ENCODE measurements at places on chromosomes 4 and X.

- no peak for DNase-seq
These were observed 440.4 kb downstream of the SPRY1 start for GRCh38 chr4:123836851-123837595.

DNA sequence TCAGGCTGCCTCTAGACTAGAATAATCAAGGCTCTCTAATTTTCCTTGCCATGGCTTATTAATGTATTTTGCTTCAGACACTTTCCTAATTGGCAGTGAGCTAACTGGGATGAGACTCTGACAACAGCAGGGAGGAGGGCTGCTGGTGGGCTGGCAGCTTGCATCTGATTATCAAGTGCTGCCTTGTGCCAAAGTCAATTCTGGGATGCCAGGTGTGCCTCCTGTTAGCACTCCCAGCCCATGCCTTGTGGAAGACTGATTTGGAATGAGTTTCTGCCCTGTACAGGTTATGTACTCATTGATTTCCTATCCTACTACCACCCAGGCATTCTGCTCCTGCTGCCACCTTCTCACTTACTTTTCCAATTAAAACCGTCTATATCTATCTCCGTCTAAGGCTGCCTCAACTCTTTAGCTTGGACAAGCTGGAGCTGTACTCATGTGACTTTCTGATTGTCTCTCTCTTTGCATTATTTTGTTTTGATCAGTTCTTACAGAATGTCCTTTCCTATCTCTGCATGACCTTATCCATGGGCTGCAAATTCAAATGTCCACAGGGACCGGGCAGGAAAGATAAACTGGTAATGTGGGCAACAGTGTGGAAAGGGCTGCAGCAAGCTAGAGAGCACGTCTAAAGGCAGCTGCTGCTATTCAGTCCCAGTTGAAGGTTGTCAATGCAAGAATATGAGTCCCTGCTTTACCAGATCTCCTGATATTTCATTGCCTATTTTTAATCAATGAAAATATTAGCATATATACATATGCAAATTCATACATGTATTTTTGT is 112.6 kb downstream of the GABRA2 start:
- DNase-seq = no peak

- no peak for DNase-seq
These were observed 110.9 kb upstream of the BMP2K start for GRCh38 chr4:78665216-78665770.

- no peak for DNase-seq
These were observed 635.6 kb upstream of the PCDH10 start for GRCh38 chr4:132513491-132513890.

DNA sequence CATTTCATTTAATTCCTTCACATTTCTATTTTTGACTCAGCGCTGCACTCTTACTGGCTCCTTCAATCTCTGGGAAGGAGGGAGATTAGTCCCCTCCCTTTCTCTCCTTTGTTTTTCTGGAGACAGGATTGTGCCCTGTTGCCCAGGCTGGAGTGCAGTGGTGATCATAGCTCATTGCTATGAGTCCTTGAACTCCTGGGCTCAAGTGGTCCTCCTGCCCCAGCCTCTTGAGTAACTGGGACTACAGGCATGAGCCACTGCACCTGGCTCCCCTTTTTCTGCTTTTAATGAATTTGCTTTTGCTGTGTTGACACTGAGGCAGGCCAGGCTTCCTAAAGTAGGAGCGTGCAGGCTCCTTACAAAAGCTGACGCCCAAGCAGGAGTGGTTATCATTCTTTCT is 10.5 kb downstream of the TBC1D14 start:
- DNase-seq = no peak

DNA sequence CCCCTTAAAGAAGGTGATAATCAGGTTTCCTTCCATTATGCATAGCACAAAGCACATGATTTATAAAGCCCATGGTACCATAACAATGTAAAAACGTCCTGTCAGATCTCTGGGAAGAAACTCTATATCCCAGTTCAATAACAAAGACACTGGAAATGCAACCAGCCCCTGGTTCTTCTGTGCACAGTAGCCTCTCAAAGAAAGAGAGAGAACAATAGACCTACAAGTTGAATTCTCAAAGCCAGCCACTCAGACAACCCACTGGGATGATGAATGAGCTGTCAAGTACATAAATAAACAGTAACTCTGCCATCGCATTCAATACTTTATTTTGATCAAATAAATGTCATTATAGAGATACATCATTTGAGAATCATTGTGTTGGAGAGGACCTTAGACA is 400.1 kb upstream of the CPEB2 start:
- no peak for DNase-seq

- DNase-seq = peak; percentile 10
These were observed 70.9 kb downstream of the INTS12 start for GRCh38 chr4:105637408-105638176.

GRCh38 chr4:4673070-4673469 is 131.2 kb upstream of the STX18 start:
- peak; percentile 52 for DNase-seq

DNA sequence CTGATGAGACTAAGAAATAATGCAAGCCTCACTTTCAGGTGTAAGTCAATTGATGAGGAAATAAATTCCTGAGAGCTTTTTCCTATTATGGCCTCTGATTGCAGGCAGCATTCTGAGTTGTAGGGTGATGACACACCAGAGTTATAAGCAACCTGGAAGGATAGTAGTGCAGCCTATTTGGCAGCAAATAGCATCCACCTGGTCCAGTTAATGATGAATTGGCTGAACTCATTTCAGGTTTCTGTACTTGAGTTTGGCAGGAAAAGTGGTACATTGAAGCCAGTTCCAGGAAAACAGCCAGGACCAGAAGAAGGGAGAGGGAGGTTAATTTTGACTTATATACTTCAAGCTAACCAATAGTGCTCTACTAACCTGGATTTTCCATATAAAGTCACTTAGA is 316.8 kb downstream of the NAF1 start:
- no peak for DNase-seq

GRCh38 chrX:66163447-66163846 is 600 bp upstream of the HEPH start:
- DNase-seq = no peak

- no peak for DNase-seq
These were observed 3.0 kb upstream of the HGFAC start for GRCh38 chr4:3438847-3439180.

GRCh38 chrX:17077361-17077760 is 130.9 kb downstream of the REPS2 start:
- DNase-seq = peak; percentile 26

DNA sequence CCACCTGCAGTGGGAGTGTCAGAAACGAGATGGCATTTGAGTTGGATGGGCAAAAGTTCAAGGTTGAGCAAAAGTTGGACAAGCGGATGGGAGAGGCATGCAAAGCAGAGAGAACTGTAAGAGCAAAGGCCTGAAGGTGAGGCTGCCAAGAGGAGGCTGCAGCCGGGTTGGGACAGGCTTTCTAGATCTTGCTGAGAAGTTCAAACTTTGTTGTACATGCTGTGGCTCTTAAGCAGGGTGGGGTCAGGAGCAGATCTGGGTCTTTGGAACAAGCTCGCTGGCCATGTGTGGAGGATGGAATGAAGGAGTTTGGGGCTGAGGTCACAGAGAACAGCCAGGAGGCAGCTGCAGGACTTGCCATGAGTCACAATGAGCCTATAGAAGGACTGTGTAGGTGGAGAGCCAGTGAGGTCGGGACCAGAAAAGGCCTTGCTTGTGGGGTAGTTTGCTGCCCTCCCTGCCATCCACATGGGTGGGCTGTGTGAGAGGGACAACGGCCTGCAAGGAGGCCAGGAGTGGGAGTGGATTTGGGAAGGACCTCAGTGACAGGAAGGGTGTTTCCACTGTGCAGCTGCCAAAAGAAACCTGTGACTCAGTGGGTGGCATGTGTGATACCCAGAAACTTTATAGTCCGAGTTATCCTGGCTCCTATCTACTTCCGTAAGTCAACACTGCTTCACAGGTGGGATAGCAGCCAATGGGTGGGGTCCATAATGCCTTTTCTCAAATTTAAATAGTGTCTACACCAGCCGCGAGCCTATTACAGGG is 210.4 kb downstream of the MID1IP1 start:
- peak; percentile 31 for DNase-seq

DNA sequence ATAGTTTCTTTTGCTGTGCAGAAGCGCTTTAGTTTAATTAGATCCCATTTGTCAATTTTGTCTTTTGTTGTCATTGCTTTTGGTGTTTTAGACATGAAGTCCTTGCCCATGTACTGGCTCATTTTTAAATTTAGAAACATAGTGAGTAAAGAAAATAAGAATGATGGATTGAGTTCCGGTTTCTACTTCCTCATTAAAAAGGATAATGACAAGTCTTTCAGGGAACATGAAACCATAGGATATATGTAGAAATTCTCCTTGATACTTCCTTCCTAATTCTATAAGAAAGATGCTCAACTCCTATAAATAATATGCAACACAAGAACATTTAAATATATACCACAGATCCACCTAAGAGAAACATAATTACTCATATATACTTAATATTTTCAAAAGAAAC is 240.9 kb downstream of the BANK1 start:
- DNase-seq = no peak

- DNase-seq = no peak
These were observed 90.9 kb downstream of the HNRNPD start for GRCh38 chr4:82282875-82283274.

GRCh38 chr4:163988865-163989264 is 494.4 kb downstream of the TMA16 start:
- DNase-seq = no peak

DNA sequence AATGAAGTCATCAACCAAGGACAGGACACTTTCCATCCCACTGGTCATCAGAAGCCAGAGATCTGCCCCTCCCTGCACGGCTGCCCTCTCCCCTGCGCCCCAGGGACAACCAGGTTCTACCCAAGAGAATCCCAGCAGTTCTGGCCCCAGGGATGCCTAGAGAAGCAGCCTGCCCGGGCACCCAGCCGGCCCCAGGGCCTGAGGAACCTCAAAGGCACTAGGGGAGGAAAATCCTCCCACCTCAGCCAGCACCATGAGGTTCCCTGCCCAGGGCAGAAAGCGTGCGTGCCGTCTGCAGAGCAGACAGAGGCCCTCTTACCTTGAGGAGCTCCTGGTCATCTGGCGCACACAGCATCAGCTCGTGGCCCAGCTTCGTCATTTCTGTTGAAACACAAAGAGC is 8.1 kb downstream of the HAUS7 start:
- no peak for DNase-seq

- no peak for DNase-seq
These were observed 236.5 kb downstream of the PARM1 start for GRCh38 chr4:75169427-75169826.

GRCh38 chr4:84968925-84969324 is 2.4 kb upstream of the WDFY3 start:
- no peak for DNase-seq

GRCh38 chrX:126376465-126376864 is 176.1 kb downstream of the DCAF12L1 start:
- DNase-seq = no peak

DNA sequence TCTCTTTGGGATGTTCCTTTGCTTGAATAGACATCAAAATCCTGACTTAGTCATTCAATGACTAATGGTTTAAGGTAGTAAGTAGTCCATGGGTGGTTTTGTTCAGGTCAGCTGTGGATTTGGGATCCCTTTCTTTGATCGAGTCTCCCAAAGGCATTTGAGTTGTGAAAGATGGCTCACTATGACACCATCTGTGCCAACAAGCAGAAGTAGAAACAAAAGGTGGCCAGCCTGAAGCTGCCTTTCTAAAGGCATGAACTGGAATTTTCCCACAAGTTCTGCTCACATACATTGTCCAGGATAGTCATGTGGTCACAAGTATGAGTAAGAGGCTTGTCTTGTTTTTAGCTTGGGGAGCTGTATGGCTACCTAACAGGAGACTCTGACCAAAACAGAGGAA is 129.9 kb downstream of the CCNG2 start:
- DNase-seq = no peak

- no peak for DNase-seq
These were observed 80.6 kb upstream of the CBR4 start for GRCh38 chr4:169090484-169091215.

DNA sequence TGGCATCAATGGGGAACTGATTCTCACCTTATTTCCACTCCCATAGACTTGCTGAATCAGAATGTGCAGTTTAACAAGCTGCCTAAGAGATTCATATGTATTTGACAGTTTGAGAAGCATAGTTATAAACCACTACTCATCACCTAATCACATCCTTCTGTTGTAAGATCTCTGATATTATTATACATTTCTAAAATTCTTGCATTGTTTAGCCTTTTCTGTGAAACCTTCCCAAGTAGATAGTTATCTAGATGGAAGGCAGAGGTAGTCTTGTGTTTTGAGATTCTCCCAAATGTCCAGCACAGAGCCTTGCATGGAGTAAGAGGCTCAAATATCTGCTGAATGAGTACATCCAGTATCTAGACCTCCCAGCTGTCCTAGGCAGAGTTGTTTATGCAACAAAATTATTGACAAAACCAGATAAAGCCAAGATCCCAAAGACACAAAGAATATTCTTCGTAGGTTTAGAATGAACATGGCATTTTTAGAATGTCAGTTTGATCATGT is 227.3 kb downstream of the KDR start:
- DNase-seq = peak; percentile 32

All from foreskin fibroblast (primary cell).